ENCODE measurements at places on chromosomes 4 and X.

GRCh38 chr4:6938647-6939271 is 29.1 kb downstream of the TBC1D14 start:
- no peak for DNase-seq

GRCh38 chrX:47643926-47644325 is 6.4 kb downstream of the ELK1 start:
- peak; percentile 58 for DNase-seq

- DNase-seq: no peak
Observed at GRCh38 chr4:37749398-37749988, 63.3 kb upstream of the RELL1 start.

DNA sequence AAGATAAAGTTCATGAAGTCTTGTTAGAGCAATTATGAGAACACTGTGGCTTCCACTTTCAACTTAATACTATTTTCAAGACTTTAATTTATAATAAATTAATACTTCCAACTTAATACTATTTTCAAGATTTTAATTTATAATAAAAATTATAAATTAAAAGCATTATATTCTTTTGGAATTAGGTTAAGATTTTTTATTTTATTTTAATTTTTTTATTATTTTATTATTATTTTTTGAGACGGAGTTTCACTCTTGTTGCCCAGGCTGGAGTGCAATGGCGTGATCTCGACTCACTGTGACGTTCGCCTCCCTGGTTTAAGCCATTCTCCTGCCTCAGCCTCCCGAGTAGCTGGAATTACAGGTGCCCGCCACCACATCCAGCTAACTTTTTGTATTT is 126.0 kb upstream of the GUCY1A1 start:
- no peak for DNase-seq

DNA sequence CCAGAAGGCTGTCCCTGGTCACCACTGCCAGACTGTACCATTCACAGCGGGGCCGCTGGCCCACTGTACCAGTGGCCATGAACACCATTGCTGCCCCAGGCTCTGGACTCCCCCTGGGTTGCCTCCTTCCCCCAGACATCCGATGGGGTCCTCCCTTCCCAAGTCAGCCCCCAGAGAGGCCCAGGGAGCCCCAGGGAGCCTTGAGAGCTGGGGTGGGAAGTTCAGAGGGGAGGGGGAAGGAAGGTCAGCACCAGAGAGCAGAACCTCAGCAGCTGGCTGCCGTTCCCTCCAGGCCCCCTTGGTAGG is 441 bp upstream of the ARHGAP4 start:
- no peak for DNase-seq

- DNase-seq: no peak
Observed at GRCh38 chr4:93568758-93569157, 259.8 kb upstream of the ATOH1 start.

- no peak for DNase-seq
Observed at GRCh38 chr4:84500386-84501201, 1.5 kb upstream of the NKX6-1 start.

DNA sequence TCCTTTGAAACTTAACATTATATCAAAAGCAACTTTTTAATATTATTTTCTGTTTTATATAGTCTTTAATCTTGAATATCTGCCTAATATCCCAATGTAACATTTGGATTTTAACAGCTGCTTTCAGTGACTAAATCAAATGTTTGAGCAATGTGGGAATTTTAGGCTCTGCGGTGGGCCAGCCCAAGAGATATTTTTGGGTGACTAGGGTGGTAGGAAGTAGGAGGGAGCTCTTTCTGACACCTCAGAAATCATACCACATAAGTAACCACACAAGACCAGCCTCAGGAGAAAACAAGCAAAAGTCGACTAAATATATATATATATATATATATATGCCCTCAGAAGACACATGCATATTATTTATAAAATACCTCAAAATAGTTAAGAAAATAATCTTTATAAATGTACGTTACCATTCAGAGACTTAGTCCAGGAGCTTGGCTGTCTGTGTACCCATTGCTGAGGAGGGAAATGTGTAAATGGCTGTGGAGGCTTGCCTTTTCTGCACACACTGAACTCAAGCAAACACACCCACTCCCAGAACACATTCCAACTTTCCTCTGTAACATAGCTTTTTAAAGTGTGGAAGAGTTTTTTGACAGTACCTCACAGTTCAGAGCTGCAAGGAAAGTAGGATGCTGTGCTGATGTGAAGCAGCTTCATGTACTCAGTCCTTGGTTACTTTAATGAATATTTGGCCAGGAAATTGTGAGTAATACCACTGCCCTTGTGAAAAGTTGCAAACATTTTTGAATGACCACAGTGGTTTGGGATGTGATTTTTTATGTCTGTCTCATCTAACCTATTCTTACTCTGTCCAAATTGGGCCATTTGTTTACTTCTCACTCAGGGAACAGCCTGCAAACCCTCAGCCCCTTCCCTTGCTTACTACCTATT is at the start of gene RTL3:
Gene RTL3 (minus strand): TSS at position 484 of the 900 bp plus-strand sequence. CDS start 908 bp downstream, outside the sequence.
- peak; percentile 68 for DNase-seq

DNA sequence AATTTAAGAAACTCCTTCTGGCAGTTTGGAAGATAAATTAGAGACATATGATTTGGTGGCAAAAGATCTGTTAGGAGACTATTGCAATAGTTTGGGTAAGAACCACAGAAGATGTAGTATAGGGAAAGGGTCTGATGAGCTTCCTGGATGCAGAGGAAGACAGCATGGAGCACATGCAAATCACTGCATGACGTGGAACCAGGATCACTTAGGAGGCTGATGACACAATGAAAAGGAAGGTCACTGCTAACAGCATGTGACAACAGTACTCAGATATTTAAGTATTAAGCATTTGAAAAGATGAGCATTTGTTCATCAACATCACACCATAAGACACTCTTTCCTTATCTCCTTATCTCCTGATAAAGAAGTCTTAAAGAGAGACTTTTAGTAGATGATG is 167.8 kb upstream of the LDB2 start:
- DNase-seq: peak; percentile 31

All from mesenchymal stem cell (in vitro differentiated cells and primary cell).